Body of pancreas (tissue), 4 donors: ENCODE measurements at places on chromosomes 5 and 9. TPM values are rescaled to one million over a fixed set of nuclear protein-coding genes. Genes with fewer than 3 reads are reported as not detected.

DNA sequence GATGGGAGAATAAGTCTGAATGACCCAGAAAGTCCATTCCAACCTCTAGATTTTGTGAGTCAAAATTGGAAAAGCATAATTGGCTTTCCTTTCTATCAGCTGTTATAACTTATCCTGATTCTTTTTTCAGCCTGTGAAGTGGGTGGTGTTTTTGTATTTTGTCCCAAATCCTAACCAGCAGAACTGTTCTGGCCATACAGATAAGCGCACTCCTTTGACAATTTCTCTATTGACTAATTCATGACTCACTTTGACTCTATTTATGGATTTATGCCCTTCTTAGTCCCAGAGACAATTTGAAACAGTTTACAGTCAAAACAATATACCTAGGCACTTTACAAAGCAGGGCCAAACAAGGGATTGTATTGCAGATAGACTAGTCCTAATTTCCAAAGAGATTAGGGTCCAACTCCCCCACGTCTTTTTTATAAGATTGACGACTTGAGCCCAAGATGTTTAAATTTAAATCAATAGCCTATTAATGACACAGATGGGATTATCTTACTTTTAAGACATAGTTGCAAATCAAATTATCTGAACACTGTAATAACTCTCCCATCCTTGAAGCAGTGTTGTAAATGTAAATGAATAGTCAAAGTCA lies 301.7 kb upstream of the SEMA6A start:
- H3K27me3 ChIP-seq = no peaks in the 10 kb centered on the region
- no peak overlapping the region for H3K27ac ChIP-seq
- no peak for DNase-seq
- H3K4me1 ChIP-seq = no peaks in the 10 kb centered on the region
- no peaks in the 10 kb centered on the region for H3K36me3 ChIP-seq

DNA sequence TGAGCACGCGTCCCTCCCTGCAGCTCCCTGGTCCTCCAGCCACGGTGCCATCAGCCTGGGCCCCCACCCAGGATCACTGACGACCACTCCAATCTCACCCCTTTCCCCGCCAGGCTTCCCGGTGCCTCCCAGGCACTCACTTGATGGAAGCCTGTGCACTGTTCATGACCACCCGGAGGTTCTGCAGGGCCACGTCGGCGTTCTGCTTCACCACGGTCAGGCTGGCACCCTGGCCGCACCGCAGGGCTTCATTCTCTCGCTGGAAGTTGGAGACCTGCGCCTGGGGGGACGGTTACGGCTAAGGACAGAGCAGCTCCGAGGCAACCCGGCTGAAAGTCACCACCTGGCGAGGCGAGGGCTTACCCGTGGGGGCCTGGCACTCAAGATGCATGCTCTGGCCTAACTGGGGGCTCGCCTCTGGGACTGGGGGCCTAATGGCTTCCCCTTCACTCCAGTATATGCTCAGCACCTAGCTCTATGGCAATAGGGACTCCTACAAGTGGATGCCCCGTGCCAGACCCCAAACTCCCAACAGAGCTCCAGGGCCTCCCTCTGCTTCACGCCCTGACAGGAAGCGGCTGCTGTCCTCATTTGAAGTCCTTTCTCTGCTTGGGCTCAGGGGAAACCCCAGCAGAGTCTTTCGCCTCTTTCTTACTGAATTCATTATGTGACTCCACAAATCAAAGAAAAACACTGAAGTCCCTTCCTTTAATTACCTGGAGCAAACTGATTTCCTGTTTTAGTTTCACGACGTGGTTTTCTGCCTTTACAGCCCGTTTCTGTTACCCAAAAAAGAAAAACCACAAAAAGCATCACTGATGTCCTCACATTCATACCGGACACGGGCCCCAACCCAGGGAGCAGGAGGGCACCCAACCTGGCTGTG lies 4.2 kb upstream of the SNAPC4 start:
- H3K27ac ChIP-seq = no peak overlapping the region
- no peak for DNase-seq
- no peaks in the 10 kb centered on the region for H3K27me3 ChIP-seq
- H3K4me1 ChIP-seq = peaks cover 17% of the 10 kb centered on the region
- peaks cover 7% of the 10 kb centered on the region for H3K36me3 ChIP-seq

GARNL3 gene
- total RNA-seq = 23.6 TPM

GRCh38 chr9:20754556-20754955 lies 70.5 kb downstream of the FOCAD start:
- peaks cover 6% of the 10 kb centered on the region for H3K4me1 ChIP-seq
- H3K27me3 ChIP-seq = no peaks in the 10 kb centered on the region
- no peaks in the 10 kb centered on the region for H3K36me3 ChIP-seq
- no peak overlapping the region for H3K27ac ChIP-seq
- no peak overlapping the region for H3K4me3 ChIP-seq

DNA sequence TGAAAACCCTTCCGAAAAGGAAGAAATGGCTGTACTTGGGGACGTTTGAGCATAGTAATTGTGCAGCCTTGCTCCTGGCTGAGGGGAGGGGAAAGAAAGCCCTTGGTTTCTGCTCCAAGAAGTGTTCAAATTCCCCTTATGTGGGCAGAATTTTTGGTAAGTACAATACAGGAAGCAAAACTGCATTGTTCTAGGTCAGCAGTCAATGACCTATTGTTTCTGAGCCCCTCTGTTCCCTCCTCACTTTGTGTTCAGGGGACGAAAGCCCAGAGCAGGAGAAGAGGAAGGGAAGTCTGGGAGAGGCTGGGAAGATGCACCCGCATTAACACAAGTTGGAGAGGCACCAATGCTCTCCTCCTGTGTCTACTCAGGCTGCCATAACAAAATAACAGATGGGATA lies 11.9 kb downstream of the BASP1 start:
- H3K27me3 ChIP-seq = no peaks in the 10 kb centered on the region
- H3K36me3 ChIP-seq = no peaks in the 10 kb centered on the region
- no peak for DNase-seq
- no peak overlapping the region for H3K27ac ChIP-seq
- H3K4me1 ChIP-seq = no peaks in the 10 kb centered on the region
- no peak overlapping the region for H3K4me3 ChIP-seq

GRCh38 chr5:151937851-151938250 lies 13.2 kb upstream of the GLRA1 start:
- no peak overlapping the region for H3K4me3 ChIP-seq
- no peaks in the 10 kb centered on the region for H3K36me3 ChIP-seq
- H3K4me1 ChIP-seq = no peaks in the 10 kb centered on the region
- no peak for DNase-seq
- no peaks in the 10 kb centered on the region for H3K27me3 ChIP-seq
